T-cell (primary cell): ENCODE measurements at places on chromosomes 12 and 14.

- DNase-seq: no peak
Measured at GRCh38 chr12:54060975-54061778, 7.5 kb downstream of the HOXC4 start.

GRCh38 chr14:58731465-58732293 lies 93.9 kb downstream of the DACT1 start:
- no peak for DNase-seq

GRCh38 chr14:21136024-21136423 lies 19.8 kb downstream of the OR5AU1 start:
- no peak for DNase-seq

- DNase-seq: peak; percentile 65
Measured at GRCh38 chr14:49768301-49769121, 558 bp downstream of the KLHDC2 start.

DNA sequence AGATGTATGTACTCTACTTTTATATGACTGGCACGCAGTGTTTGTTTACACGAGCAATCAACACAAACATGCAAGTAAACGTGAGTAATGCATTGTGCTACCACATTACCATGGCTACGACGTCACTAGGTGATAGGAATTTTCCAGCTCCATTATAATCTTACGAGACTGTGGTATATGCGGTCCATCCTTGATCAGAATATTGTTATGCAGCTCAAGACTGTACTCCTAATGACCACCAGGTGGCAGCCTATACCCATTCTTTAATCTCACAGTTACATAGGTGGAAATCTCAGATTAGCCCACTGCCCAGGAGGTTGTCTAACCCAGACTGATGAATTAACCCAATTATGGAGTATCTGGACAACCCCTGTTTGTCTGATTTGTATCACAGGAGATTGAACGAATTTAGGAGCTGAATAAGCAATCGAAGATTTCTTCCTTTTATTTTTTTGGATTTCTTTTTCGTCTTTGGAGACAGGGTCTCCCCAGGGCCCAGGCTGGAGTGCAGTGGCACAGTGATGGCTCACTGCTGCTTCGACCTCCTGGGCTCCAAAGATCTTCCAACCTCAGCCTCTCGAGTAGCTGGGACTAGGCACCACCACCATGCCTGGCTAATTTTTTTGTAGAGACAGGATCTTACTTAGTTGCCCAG lies 8.7 kb upstream of the TESPA1 start:
- DNase-seq: peak; percentile 51

DNA sequence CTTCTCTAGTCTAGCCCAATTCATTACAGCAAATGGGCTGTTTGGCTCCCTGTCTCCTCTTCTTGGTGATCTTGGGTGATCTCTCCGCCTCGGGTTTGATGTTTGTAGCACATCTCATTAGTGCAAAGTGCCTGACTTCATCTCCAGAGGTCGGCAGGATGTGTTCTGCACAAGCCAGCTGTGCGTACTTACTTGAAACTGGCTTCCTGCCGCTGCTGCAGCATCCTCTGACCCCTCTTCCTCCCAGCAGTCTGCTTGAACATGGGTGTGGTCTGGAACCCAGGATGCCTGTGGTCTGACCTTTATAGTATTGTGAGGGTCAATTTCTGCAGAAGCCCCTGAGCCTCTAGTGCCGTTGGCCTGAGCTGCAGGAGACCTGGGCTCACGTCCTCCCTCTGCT lies 99.2 kb downstream of the BEGAIN start:
- no peak for DNase-seq

- no peak for DNase-seq
Measured at GRCh38 chr12:107512391-107512790, 173.2 kb upstream of the PWP1 start.

- no peak for DNase-seq
Measured at GRCh38 chr12:68918960-68919359, 14.0 kb downstream of the CPM start.

- no peak for DNase-seq
Measured at GRCh38 chr14:44700694-44701093, 193.6 kb upstream of the FSCB start.

GRCh38 chr14:54348001-54348611 lies 48.7 kb upstream of the CDKN3 start:
- DNase-seq: no peak

- no peak for DNase-seq
Measured at GRCh38 chr14:98733536-98733935, 538.5 kb downstream of the BCL11B start.

DNA sequence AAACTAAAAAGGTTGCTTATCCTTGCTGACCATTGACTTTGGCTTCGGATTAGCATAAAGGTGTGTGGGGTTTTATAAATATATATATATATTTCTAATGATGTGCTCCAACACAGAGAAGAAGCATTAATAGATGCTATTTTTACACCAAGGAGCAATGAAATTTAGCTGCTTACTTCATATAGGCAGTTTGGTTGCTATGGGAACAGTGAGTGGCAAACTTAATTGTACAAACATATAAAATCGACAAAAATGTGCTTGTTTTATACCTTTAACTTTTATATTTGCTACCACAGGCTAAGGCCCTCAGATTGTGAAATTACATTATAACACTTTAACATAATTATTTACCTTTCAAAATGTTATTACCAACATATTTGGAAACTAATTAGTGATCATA lies 303.4 kb downstream of the SEC23A start:
- no peak for DNase-seq

DNA sequence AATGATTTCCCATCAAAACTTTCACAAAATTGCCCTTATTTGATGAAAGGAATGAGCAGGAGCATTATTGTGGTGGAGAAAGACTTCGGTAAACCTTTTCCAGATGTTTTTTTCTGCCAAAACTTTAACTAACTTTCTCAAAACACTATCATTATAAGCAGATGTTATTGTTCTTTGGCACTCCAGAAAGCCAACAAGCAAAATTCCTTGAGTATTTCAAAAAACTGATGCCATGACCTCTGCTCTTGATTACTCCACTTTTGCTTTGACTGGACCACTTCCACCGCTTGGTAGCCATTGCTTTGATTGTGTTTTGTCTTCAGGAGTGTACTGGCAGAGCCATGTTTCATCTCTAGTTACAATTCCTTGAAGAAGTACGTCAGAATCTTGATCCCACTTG lies 29.7 kb upstream of the RAB21 start:
- DNase-seq: no peak

GRCh38 chr12:115191342-115191741 lies 507.4 kb upstream of the TBX3 start:
- DNase-seq: no peak

DNA sequence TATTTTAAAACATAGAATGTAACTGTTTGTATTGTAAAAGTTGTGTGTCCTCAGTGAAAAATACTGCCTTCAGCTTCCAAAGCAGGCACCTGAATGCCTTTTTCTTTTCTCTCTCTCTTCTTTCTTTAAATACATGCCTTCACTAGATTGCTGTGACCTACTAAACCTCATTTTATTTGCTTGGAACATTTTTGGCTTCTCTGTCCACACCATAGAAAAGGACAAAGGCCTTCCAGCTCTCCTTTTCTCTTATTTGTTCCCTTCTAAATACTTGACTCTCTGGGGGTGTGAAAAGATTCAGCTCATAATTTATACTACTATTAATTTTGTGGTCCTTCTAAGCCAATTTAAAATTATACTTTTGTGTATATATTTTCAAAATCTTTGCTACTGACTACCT lies 38.4 kb downstream of the PPM1A start:
- no peak for DNase-seq

DNA sequence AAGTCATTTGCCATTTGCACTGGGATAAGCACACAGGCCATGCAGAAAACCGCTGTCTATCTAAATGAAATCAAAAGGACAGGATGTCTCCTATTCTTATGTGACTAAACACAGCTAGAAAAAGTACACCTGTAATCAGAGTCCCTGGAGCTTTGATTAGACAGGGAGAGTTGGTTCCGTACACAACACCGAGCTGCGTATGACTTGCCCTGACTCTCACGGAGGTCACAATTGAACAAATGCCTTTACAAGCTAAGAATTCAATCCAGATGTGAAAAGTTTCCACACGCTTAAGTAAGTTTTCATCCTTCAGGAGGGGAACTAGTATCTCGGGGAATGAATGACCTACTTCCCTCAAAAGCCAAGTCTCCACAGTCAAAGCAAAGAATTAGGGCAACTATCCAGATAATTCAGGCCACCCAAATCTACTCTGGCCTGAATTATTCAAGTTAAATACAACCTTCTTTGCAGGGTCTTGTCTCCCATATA lies 67.5 kb downstream of the RTN1 start:
- no peak for DNase-seq

GRCh38 chr12:130249376-130249775 lies 87.1 kb downstream of the FZD10 start:
- no peak for DNase-seq

DNA sequence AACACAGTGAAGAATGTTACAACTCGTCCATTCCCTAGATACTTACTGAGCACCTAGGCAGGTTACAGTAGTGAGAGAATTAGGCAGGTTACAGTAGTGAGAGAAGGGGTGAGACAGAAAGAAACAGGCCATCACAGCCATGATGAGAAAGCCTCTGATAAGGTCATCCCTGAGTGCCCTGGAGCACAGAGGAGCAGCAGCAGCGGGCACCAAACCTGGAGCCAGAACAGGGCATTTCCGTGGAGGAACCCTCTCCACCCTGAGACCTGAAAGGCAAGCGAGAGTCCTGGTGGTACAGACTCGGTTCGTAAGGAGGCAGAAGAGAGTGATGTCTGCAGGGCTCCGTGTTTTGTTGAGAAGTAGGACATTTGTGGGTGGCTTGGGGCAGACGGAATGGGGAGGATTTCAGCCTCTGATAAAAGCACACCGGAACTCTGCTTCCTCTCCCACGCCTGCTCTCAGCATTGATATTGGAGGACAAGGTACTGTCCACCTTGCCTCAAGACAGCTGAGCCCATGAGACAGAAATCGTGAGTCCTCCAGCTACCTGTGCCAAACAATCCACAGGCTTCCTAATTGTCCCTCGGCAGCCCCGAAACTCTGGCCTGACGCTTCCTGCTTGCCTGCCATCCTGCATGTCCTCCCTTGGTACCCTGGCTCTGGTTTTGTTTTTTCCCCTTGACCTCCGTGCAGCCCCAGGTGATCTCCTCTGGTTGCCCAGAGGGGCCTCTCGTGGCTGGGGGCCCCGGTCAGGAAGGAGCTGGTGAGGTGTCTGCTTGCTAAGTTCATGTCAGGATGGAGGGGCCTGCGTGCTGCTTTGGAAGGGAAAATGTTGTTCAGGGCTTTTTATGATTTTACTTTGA lies 136.1 kb downstream of the GCH1 start:
- no peak for DNase-seq

GRCh38 chr14:71206766-71207371 lies 299.6 kb downstream of the PCNX1 start:
- DNase-seq: no peak

DNA sequence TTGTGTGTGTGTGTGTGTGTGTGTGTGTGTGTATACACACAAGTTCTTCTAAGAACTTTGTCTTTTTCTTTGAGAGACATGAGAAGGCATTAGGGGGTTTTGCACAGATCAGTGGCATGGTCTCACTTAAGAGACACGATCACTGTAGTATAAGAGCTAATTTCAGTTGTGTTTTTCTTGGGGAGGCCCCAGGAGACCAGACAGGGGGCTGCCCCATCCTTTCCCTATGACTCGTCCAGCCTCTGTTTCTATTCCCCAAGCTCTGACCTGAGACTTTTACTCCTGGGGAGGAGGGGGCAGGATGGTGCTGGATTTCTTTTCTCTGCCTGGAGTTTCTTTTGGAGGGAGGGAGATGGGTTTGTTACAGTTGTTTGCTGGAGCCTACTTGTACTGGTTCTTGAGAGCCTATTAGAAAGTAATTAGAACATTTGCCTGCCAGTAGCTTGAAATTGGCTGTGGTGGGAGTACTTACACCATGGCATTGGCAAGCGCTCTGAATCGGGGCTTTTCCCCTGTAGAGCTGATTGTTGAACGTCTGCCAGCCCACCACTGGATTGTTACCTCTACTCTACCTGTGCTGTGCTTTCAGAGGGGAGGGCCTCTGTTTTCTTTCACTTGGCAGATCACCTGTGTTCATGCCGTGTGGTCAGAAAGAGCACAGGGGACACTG lies 109.5 kb downstream of the TSPAN9 start:
- no peak for DNase-seq

DNA sequence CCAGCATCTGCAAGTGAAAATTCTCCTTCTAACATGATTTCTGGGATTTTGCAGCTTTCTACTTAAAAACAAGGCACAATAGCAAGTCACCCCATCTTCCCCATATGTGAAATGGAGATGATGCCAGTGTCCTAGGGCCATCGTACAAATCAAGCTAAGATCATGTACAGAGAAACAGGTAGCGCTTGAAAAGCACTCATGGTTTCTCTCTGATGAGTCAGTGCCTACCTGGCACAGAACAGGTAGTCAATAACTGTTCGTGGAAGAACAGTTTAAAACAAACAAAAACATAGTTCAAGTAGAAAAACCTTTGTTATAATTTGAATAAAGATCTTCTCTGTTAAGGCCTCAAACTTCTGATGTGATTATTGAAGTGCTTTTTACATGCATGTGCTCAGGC lies 46.9 kb downstream of the RAD52 start:
- DNase-seq: no peak

DNA sequence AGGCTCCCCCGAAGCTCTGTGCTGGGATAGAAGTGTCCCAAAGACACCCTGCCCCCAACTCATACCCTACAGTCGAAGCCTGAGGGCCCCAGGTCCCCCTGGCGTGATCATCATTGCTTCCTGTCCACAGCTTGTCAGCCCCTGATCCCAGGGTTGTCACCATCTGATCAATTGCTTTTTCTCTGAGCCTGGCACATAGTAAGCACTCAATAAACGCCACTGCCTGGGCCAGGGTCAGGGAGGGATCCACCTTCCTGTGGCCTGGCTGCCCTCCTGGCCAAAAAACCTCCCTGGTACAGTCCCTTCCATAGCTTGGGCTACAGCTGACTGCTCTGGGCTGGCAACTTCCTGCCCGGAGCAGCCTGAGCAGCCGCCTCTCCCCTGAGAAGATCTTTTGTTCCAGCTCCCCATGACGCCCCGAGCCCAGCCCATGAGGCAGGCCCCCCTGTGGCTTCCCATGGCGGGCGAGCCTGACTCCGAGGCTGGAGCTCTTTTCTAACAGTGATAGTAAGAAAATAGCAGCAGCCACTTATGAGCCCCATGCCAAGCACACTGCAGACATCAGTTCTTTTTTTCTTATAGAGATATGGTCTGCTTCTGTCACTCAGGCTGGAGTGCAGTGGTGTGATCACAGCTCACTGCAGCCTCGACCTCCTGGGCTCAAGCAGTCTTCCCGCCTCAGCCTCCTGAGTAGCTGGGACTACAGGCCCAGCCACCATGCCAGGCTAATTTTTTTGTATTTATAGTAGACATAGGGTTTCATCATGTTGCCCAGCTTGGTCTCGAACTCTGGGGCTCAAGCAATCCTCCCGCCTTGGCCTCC lies 6.5 kb downstream of the SH2B3 start:
- DNase-seq: no peak
